ENCODE measurements at places on chromosomes 1 and 21.

GRCh38 chr1:86382878-86383277 is 13.2 kb downstream of the ODF2L start:
- DNase-seq, result no peak

- DNase-seq, result no peak
These were observed 104.4 kb downstream of the PTPN14 start for GRCh38 chr1:214446772-214447556.

DNA sequence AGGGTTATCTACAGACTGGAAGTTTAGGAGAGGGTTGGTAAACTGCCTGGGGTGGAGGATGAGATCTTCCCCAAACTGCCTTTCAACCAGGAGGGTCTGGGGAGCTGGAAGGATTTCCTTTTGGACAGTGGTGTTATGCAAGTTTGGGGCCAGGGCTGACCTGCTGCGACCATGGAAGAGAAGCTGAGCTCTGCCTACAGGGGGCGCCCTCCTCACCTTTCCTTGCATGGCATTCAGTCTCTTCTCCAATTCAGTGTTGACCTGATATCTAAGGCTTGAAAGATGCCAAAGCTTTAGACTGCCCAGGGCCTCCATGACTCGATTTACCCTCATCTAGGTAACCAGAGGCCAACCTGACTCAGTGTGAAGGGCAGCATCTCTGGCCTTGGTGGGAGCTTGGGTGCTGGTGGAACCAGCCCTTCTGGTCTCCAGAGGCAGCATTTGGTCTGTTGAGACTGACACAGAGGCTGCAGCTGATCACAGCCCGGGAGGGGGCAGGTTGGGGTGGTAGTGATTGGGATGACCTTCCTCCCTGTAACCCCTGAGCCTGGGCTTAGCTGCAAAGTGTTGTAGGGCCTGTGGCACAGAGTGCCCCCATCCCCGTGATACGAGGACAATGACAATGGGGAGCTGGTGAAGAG is 170.0 kb downstream of the GRIK3 start:
- DNase-seq, result no peak

- no peak for DNase-seq
These were observed 63.0 kb downstream of the RABGAP1L start for GRCh38 chr1:174222166-174222949.

GRCh38 chr1:15618077-15618654 is 908 bp downstream of the DDI2 start:
- no peak for DNase-seq

DNA sequence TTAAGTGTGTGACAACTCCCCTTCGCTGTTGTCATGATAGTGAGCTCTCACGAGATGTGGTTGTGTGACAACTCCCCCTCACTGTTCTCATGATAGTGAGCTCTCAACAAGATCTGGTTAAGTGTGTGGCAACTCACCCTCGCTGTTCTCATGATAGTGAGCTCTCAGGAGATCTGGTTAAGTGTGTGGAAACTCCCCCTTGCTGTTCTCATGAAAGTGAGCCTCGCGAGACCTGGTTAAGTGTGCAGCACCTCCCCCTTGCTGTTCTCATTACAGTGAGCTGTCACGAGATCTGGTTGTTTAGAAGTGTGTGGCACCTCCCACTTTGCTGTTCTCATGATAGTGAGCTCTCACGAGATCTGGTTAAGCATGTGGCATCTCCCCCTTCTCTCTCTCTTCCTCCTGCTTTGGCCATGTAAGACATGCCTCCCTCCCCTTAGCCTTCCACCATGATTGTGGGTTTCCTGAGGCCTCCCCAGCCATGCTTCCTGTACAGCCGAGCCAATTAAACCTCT is 25.1 kb upstream of the LSS start:
- no peak for DNase-seq

- DNase-seq, result no peak
These were observed 51.6 kb downstream of the ALG14 start for GRCh38 chr1:95021119-95021518.

DNA sequence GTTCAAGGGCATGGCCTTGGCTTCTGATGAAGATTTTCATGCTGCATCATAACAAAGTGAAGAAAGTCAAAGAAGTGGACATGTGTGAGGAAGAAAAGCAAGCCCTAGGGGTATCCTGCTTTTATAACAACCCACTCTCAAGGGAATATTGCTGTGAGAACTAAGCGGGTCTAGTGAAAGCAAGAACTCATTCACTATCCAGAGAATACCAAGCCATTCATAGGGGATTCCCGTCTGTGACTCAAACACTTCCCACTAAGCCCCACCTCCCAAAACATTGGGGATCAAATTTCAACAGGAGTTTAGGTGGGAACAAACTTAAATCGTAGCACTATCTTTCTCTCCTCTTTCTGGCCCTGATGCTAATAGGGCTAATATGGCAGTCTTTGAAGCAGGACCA is 98.5 kb upstream of the CTTNBP2NL start:
- no peak for DNase-seq

DNA sequence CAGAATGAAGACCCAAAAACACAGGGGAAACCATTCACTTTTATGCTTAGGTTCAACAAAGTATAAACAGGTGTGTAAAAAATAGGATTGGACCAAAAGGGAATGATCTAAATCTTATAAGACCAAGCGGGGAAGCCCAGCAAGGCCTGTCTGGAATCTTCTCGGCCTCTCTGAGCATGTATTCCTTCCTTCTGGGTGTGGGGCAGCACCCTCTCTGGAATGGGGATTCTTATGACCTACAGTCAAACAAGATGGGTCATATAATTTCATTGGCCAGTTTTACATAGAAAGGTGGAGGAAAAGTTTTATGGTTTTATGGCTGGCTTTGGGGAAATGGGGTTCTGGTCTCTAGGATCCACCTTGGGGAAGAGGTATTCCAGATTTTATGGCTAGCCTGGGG is 11.2 kb downstream of the KCNK1 start:
- DNase-seq, result no peak

- no peak for DNase-seq
These were observed 193.3 kb upstream of the SNX7 start for GRCh38 chr1:98468111-98468717.

- DNase-seq, result no peak
These were observed 823 bp upstream of the PRKAA2 start for GRCh38 chr1:56644064-56644918.

GRCh38 chr1:76827066-76827465 is 40.2 kb upstream of the ST6GALNAC5 start:
- no peak for DNase-seq

DNA sequence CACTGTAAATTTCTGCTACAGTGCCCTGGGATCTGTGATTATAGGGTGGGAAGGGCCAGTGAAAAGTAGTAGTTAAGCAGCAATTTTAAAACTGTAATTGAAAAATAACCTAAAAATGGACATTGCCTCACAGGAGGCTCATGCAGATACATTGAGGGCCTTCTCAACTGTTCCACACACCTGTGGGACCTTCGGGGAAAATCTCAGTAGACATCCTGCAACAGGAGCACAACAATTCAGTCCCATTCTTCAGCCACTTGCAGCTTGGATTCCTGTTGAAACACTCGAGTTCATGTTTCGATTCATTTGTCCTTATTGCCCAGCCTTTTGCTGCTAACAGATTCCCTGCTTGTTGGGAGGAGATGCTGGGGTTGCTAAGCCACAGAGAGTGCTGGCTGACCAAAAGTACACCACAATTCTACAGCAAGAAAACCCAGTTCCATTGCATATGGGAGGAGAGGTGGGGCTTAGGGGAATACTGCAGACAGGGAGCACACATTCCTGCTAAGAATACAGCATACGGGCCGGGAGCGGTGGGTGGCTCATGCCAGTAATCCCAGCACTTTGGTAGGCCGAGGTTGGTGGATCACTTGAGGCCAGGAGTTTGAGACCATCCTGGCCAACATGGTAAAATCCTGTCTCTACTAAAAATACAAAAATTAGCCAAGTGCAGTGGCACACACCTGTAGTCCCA is 4.5 kb downstream of the TMCC2 start:
- no peak for DNase-seq

GRCh38 chr1:202005958-202006357 is 4.4 kb upstream of the ELF3 start:
- no peak for DNase-seq

DNA sequence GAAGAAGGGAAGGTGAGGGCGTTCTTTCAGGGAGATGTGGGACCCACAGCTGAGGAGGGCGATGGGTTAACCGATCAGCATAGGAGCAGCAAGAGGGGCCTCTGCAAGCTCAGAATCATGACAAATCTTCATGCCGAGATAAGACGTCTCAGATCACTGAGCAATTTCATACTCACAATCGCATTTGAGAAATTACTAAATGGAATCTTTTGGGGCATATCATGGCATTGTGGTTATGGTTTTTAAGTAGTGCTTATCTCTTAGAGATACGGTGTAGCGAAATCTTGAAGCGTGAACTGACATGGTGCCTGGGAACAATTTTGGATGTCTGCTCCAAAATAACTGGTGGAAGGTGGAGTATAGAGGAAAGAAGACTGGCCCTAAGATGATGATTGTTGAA is 6.2 kb downstream of the TNNT2 start:
- DNase-seq, result no peak

- DNase-seq, result no peak
These were observed 45.4 kb downstream of the ILDR2 start for GRCh38 chr1:166929911-166930310.

DNA sequence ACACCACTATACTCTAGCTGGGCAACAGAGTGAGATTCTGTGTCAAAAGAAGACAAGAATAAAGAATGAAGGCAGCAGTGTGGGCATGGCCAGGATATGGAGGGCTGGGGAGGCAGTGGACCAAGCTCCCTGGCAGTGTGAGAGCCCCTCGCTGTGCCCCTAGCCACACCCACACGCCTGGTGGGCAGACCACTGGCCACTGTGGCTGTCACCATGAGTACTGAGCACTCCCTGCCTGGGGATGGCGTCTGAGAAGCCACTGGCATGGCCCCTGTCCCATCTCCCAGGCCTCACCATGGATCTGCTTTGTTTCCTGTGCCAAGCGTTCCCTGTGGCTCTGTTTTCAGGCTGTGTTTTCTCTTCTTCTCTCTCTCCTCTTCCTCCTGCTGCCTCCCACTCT is 51.7 kb downstream of the STUM start:
- no peak for DNase-seq

DNA sequence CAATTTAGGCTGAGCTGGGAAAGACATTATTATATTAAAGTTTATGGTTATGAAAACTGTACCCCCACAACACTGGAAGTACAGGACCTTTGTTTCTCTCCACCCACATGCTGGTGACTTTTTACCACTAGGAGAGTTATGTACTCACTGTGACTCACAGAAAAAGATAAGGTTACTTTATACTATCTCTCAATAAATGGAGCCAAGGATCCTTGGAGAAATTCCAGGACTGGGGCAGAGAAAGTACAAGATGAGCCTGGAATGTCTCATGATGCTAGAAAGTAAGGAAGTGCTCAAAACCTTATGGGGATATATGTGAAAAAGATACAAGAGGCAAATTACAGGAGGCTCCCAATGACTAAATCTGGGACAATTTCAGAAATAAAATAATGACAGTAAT is 63.9 kb upstream of the C1orf105 start:
- no peak for DNase-seq

- no peak for DNase-seq
These were observed at the start of gene TNFRSF18 for GRCh38 chr1:1206376-1206965. Gene TNFRSF18, minus strand, starts transcription at chr1:1206592. Its CDS starts 21 bp downstream, at chr1:1206571.

GRCh38 chr1:221478050-221478949 is 263.6 kb downstream of the DUSP10 start:
- DNase-seq, result no peak

GRCh38 chr1:184753608-184754475 is 816 bp downstream of the EDEM3 start:
- DNase-seq, result no peak

GRCh38 chr1:237281481-237281880 is 239.5 kb downstream of the RYR2 start:
- no peak for DNase-seq

DNA sequence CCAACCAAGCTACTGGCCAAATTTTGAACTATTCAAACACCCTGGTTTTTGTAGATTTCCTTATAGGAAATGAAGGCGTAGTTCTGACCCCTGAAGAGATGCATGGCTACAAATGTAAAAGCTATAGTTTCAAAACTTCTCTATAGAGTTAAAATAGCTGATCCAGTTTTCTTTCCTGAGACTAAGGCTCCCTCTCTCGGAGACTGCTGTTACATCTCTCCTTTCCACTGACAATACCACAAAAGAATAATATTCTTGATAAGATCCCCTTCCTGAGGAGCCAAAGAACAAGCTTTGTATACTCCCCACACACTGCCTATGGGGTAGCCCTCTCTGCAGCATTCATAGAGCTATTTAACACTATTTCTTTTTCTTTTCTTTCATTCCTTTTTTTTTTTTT is 6.7 kb upstream of the CFAP126 start:
- DNase-seq, result no peak

- no peak for DNase-seq
These were observed 3.5 kb downstream of the HSPG2 start for GRCh38 chr1:21933397-21934248.

- no peak for DNase-seq
These were observed 581.6 kb upstream of the ADAMTS5 start for GRCh38 chr21:27548486-27548885.

GRCh38 chr1:173409613-173410012 is 67.5 kb upstream of the PRDX6 start:
- no peak for DNase-seq

- DNase-seq, result no peak
These were observed 50.0 kb upstream of the SLC19A1 start for GRCh38 chr21:45592208-45592619.

DNA sequence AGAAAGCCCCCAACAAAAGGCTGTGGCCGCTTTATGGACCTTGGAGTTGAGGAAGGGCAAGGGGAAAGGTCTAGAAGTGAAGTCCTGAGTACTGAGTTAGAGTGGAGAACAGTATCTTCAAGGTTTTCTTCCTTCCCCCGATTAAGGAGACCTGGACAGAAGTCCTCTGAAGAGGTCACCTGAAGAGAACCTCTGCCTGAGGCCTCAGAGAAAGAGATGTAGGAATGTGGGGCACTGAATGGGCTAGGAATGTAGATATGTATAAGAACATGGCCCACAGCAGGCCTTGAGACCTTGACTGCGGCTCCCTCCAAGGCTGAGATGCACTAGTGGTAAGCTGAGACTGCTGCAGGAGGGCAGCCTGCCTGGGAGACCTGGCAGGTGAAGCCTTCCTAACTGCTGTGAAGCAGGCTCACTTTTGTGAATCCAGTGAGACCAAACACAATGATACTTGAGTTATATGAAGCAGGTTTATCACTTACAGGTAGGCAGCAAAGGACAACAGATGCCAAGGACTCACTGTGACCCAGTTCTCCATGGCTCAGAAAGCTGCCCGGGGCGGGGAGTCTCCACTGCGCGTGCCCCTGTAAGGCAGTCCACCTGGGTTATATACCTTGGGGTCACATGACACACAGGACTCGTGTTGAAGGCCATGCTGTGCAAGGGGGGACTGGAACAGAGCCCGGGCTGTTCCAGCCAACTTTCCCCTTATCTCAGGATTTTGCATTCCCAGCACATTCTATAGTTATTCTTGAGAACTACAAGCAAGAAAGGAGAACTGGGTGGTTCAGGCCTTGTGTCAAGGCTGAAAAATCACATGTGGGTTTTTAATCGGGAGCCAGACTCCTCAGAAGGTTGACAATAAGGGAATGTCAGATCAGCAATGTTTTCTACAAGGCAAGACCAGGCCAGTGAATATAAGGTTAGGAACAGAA is 78.8 kb upstream of the PPM1J start:
- no peak for DNase-seq
